ENCODE measurements at places on chromosomes 3 and 15.

- no peak for DNase-seq
Observed at GRCh38 chr3:119346076-119346496, 51.9 kb downstream of the ARHGAP31 start.

GRCh38 chr3:141289228-141289772 is 57.7 kb downstream of the PXYLP1 start:
- DNase-seq: no peak

DNA sequence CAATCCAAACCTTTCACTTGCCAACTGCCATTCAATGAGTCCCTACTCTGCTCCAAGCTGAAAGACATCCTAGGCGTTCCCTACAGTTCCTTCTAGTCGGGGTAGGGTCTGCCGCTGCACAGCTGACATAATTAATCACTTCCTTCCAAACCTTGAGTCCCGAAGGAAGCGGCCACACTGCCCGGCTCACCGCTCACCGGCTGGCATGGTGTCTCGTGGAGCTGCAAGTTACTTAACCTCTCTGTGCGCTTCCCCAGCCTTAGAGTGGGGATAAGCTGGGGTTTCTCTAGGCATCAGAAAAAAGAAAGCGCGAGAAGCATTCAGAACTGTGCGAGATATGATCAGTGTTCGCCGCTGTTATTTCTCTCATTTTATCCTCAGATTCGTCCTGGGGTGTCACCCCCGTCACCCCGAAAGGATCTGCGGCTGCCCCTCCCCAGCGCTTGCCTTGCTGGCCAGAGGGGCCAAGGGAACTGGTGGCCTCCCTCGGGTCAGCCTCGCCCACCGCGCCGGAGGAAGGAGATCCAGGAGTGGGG is 748 bp downstream of the MRPS25 start:
- DNase-seq: no peak

- no peak for DNase-seq
Observed at GRCh38 chr15:43808960-43809678, 8.7 kb downstream of the HYPK start.

DNA sequence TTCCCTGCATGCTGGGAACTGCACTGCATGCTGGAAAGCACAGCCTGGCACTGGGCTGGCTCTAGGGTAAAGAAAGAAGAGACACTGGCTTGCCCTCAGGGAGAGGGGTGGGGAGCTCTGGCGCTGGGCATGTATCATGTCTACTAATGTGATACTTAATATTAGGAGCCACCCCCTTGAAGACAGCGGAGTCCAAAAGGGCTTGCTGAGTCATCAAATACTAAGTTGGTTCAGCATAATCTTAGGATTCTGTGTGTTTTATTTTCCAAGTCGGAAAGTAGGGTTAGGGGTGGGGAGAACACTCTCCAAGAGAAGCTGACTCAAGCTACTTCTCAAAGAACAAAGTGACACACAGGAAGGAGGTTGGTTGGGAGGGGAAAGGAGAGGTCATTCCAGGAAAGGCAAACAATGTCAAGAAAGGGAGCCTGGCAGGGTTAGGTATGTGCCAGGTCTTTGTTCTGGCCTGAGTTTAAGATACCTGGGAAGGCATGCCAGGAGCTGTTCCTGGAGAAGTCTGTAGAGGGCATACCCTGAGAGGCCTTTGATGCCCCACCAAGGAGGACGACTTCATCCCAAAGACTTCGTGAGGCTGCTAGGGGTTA is 237.8 kb upstream of the NR2E3 start:
- no peak for DNase-seq

- DNase-seq: no peak
Observed at GRCh38 chr15:91857224-91857585, 3.7 kb downstream of the SLCO3A1 start.

- DNase-seq: no peak
Observed at GRCh38 chr3:138349926-138350665, 1.7 kb downstream of the MRAS start.

- DNase-seq: no peak
Observed at GRCh38 chr3:149771652-149772271, 19.5 kb upstream of the COMMD2 start.

DNA sequence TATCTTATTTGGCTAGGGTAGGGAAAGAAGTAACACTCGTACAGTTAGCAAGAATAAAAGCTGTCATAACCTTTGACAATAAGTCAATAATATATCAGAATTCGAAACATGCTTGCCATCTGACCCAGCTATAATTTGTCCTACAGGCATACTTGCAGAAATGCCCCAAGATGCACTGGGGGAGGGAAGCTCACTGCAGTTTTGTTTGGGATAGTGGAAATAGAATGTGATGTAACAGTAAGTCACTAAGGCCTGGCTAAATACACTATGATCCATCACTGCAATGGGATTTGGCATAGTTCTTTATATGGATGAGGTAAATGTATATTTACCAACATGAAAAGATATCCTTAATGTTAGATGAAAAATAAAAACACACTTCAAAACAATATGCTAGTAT is 25.5 kb upstream of the TMOD3 start:
- no peak for DNase-seq

GRCh38 chr15:28967066-28967465 is 81.3 kb downstream of the APBA2 start:
- DNase-seq: no peak

- no peak for DNase-seq
Observed at GRCh38 chr3:143010024-143010423, 8.7 kb downstream of the U2SURP start.

DNA sequence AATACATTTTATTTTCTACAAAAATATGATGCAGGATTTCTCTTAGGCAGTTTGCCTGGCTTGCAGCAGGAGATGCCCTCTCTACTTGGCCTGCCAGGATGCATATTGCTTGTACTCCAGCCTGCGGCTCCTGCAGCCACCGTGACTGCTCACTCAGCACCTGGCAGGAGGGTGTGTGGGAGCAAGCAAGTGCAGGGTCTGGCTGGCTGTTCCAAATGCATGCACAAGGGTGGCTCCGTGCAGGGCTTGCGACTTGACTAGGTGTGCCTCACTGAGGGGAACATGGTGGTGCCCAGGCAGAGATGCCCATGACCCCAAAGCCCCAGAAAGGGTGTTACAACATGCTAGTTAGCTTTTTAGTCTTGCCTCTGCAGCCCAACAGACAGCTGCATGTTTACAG is 1240.2 kb upstream of the ALCAM start:
- no peak for DNase-seq

DNA sequence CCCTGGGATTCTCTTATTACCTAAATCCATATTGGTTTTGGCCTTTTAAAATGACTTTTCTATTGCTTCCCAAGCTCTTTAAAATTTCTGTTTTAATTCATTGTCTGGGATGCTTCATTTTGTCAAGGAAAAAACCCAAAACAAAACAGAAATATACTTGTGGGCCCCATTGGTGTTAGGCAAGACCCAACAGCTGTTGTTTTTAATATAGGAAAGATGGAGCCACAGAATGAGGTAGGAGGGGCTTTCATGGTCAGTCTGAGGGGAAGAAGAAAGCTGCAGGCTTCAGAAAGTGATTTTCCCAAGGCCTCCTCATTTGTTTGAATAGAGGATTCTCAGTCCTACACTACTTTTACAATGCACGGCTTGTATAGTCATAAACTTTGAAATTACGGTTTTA is 180.5 kb downstream of the MCTP2 start:
- DNase-seq: no peak

All from NCI-H2107 (cell line).